Osteocyte (in vitro differentiated cells): ENCODE measurements at places on chromosomes 4 and X. TPM values are rescaled to one million over a fixed set of nuclear protein-coding genes. Genes with fewer than 3 reads are reported as not detected.

DNA sequence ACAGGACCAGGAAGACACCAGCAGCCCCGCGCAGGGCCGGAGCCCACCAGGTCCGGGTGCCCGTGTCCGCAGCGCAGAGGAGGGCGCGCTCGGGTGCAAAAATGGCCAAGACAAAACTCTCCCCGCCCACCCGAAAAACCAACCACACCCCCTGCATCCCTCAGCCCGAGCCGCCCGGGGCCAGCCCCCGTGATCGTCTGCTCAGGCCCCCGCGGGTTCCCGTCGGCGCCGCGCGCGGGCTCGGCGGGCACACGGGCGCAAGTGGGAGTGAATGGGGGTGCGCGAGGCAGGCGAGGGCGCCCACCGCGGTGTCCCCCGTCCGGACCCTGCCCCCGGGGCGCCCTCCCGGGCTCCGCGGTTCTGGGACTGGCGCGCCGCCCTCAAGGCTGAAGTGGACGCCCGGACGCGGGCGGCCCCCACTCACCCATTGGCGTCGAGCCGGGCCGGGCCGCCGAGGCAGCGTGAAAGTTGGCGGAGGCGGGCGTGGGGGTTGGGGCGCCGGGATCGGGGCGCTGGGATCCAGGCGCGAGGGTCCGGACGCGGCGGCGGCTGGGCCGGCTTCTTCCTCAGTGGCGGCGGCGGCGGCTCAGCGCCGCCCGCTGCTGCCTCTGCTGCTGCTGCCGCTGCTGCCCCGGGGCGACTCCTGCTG, 393 bp downstream of the SH3KBP1 start:
- no peaks in the 10 kb centered on the region for H3K36me3 ChIP-seq
- H3K27me3 ChIP-seq: no peaks in the 10 kb centered on the region
- peaks cover 19% of the 10 kb centered on the region for H3K4me1 ChIP-seq
- H3K4me3 ChIP-seq: peak overlapping the region; percentile 74
- DNase-seq: peak; percentile 86

- peaks cover 12% of the 10 kb centered on the region for H3K4me1 ChIP-seq
- DNase-seq: no peak
- no peak overlapping the region for H3K4me3 ChIP-seq
- H3K27ac ChIP-seq: peak overlapping the region; percentile 57
- peaks cover 3% of the 10 kb centered on the region for H3K36me3 ChIP-seq
These were observed 101.2 kb downstream of the SMIM20 start for GRCh38 chr4:26015133-26015651.

DNA sequence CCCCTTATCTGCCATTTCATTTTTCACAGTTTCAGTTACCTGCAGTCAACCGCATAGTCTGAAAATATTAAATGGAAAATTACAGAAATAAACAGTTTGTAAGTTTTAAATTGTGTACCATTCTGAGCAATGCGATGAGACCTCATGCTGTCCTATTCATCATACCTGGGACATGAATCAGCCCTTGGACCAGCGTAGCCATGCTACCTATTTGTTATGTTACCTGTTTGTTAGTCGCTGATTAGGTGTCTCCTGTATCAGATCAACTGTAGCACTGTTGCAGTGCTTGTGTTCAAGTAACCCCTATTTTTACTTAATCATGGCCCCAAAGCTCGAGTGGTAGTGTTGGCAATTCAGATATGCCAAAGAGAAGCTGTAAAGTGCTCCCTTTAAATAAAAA, 492.2 kb upstream of the AADAT start:
- no peaks in the 10 kb centered on the region for H3K4me1 ChIP-seq
- H3K4me3 ChIP-seq: no peak overlapping the region
- no peaks in the 10 kb centered on the region for H3K36me3 ChIP-seq
- DNase-seq: no peak
- H3K27me3 ChIP-seq: peaks cover 4% of the 10 kb centered on the region

- no peaks in the 10 kb centered on the region for H3K36me3 ChIP-seq
- no peaks in the 10 kb centered on the region for H3K4me1 ChIP-seq
- H3K4me3 ChIP-seq: no peak overlapping the region
- no peak for DNase-seq
- H3K27ac ChIP-seq: no peak overlapping the region
These were observed 58.2 kb upstream of the RBM47 start for GRCh38 chr4:40687676-40688389.

DNA sequence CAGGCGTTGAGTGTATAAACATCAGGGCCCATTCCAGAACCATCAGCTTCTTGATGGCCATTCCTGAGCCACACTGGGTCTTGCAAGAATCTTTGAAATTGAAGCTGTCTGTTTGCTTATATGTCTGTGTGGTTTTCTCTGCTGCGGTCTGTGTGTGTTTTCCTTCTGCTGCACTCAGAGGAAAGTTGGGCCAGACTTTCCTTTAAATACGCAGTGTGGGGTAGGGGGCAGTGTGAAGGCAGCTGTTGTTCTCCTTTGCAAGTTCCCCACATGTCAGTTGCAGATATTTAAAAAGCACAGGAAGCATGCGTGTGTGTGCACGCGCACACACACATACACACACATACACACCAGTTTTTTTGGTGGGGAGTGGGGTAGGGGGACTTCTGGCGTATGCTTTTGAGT, 32.1 kb downstream of the CCKAR start:
- H3K27ac ChIP-seq: peak overlapping the region; percentile 29
- H3K27me3 ChIP-seq: peaks cover 3% of the 10 kb centered on the region
- peaks cover 20% of the 10 kb centered on the region for H3K4me1 ChIP-seq
- H3K36me3 ChIP-seq: no peaks in the 10 kb centered on the region
- peak; percentile 46 for DNase-seq
- H3K4me3 ChIP-seq: no peak overlapping the region

DNA sequence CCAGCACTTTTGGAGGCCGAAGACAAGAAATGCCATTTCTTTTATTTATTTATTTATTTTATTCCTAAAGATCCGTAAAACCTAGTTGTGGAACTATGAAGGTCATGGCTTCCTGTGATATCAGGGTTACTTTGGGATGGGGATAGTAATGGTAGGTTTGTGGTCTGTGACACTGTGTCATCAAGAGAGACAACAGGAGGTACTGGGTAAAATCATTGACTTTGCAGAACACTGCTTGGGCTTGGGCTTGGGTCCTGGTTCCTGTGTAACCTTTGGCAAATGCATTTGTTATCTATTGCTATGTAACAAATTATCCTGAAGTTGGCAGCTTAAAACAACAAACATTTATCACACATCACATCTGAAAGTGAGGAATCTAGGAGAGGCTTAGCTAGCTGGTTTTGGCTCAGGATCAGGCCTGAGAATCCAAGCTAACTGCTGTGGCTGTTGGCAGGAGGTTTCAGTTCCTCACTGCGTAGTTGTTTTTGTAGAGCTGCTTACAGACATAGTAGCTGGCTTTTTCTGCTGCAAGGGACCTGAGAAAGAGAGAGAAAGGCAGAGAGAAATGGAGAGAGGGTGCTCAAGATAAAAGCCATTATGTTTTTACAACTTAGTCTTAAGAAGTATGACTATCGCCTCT, 576.4 kb upstream of the SLIT2 start:
- H3K36me3 ChIP-seq: peaks cover 4% of the 10 kb centered on the region
- peak overlapping the region; percentile 2 for H3K27ac ChIP-seq
- no peak for DNase-seq
- peaks cover 11% of the 10 kb centered on the region for H3K4me1 ChIP-seq
- H3K4me3 ChIP-seq: no peak overlapping the region

GRCh38 chr4:98905297-98905696, 23.6 kb downstream of the EIF4E start:
- H3K36me3 ChIP-seq: peaks cover 13% of the 10 kb centered on the region
- H3K4me3 ChIP-seq: no peak overlapping the region
- H3K27ac ChIP-seq: peak overlapping the region; percentile 31
- no peak for DNase-seq

GPRIN3 gene
- total RNA-seq: not detected in 2 replicates

PRSS48 gene
- total RNA-seq: not detected in 2 replicates

UNC5C gene
- 0.70 and 0.71 TPM in 2 replicates for total RNA-seq

NPY2R gene
- not detected in 2 replicates for total RNA-seq

NR3C2 gene
- total RNA-seq: 0.42 and 0.75 TPM in 2 replicates

GABRG1 gene
- total RNA-seq: not detected in 2 replicates
